ENCODE measurements at places on chromosomes 11 and 22. TPM values are rescaled to one million over a fixed set of nuclear protein-coding genes. Genes with fewer than 3 reads are reported as not detected.

- DNase-seq, result no peak
These were observed 158.3 kb upstream of the MTMR2 start for GRCh38 chr11:96082002-96082899.

DNA sequence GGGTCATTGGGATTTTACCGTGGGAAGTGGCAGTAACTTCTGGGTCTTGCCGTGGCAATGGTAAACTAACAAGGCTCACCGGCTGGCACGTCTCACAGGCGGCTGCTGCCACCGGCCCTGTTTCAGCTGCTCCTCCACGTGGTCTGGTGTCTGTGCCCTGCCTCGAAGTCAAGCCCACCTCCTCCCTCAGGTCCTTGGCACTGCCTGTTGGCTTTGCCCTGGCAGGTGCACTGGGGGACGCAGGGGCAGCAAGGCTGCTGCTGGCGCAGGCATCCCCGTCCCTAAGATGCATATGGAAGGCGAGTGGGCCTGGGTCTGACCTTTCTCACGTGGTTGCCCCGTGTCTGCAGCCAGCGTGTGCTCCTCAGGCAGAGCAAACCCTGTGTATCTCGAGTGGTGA is 783.6 kb downstream of the BRD1 start:
- DNase-seq, result no peak

Gene TREH
- total RNA-seq, result 23.0 TPM

- no peak for DNase-seq
These were observed 51.8 kb downstream of the C11orf96 start for GRCh38 chr11:43994196-43994595.

Gene MMP3
- 0.17 TPM for total RNA-seq

- DNase-seq, result no peak
These were observed 78.6 kb downstream of the TIMP3 start for GRCh38 chr22:32880061-32880460.

GRCh38 chr22:41338614-41339212 is 37.4 kb downstream of the ZC3H7B start:
- no peak for DNase-seq

GRCh38 chr22:44275631-44275995 is 37.1 kb downstream of the SHISAL1 start:
- DNase-seq, result no peak

Gene CD3D
- 12.4 TPM for total RNA-seq

Gene NCAM1
- 20.3 TPM for total RNA-seq

- DNase-seq, result no peak
These were observed 660.3 kb downstream of the TBC1D22A start for GRCh38 chr22:47422736-47423135.

DNA sequence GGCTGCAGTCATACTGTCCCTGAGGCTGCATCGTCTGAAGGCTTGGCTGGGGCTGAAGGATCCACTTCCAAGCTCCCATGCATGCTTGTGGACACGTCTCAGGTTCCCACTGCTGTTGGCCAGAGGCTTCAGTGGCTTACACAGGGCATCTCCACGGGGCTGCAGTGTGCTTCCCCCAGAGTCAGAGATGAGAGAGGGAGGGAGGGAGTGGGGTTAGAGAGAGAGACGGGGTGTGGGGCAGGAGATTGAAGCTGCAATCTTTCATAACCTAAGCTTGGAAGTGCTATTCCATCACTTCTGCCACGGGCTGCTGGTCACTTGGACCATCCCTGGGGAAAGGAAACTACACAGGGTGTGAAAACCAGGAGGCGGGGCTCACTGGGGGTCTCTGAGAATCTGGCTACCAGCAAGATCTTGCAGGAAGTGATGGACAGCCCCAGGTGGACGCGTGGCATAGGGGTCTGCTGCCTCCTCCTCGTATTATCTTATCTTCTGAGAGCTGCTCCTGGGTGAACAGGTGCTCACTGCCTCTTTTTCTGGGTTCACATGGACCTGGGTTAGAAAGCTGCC is 63.0 kb upstream of the MYEOV start:
- no peak for DNase-seq

- DNase-seq, result no peak
These were observed 13.5 kb downstream of the FBLN1 start for GRCh38 chr22:45516163-45516562.

DNA sequence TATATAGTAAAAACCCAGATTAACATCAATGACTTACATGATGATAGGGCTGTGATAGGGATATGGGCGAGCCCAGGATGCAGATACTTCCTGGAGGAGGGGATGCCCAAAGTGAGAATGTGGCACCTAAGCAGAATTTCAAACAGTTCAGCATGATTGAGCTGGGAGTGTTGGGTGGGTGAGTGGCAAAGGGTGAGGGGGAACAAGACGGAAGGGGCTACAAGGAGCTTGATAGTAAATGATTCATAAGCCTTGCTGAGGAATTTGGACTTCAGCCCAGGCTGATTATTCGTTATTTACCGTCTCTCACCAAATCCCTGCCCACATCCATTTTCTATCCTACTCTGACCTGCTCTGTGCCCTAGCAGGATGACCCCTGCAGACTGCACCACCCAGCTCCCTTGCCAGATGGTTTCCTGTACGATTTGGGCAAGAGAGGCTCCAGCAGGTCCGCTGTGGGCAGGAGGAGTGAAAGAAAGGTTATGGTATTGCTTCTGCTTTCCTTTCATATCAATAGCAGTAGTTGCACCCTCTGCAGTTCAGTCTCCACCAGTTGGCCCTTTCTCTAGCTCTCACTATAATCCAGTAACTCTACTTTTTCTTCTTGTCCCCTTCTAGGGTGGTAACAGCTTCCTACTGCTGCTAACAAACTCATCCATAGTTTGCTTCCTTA is 30.3 kb upstream of the SIK2 start:
- no peak for DNase-seq

DNA sequence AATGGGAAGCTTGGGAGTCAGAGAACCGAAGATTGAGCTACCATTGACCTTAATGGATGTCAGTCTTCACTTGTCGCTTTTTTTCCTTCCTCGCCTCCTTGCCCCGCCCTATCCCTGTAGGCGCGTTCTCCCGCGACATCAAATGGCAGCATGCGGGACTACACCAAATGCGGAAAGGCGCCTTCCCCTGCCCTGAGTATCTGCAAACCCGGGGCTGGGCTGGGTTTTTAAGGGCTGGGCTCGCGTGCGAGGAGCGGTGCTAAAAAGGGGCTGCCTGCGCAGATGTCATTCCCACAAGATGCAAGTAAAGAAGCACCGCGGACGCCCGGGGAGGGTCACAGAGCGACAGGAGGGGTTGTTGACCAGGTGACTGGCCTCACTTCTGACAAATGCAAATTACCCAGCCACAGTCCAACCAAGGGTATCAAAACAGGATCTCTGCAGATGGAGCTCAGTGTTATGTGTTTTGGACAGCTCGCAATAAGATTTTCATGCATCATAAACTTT is 4.7 kb upstream of the FAM111B start:
- peak; percentile 62 for DNase-seq

GRCh38 chr11:2775626-2776350 is 76.0 kb upstream of the KCNQ1OT1 start:
- DNase-seq, result peak; percentile 9

GRCh38 chr11:95800438-95800837 is 10.1 kb downstream of the CEP57 start:
- DNase-seq, result no peak

Gene TRIM5
- total RNA-seq, result 39.8 TPM

- DNase-seq, result peak; percentile 83
These were observed 20.8 kb upstream of the TXNRD2 start for GRCh38 chr22:19962246-19962908.

Gene KIRREL3
- 0.66 TPM for total RNA-seq

- no peak for DNase-seq
These were observed 7.6 kb upstream of the MICAL2 start for GRCh38 chr11:12102588-12103410.

DNA sequence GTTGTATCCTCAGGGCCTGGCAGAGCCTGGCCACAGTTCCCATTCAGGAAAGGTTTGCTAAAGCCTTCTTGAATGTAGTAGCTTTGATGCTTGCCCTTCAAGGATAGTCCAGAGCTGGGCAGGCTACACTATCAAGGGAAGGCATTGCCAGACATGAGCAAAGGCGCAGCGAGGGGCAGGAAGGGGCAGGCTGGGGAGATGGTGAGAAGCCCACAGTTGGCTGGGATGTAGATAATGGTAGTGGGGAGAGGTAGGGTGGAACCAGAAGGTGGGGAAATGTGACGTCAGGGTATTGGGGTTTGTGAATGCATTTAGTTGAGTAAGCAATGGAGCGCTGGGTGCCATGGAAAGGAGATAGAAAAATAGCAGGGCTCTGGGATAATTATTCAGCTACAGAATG is 28.6 kb downstream of the LRRC32 start:
- DNase-seq, result no peak

DNA sequence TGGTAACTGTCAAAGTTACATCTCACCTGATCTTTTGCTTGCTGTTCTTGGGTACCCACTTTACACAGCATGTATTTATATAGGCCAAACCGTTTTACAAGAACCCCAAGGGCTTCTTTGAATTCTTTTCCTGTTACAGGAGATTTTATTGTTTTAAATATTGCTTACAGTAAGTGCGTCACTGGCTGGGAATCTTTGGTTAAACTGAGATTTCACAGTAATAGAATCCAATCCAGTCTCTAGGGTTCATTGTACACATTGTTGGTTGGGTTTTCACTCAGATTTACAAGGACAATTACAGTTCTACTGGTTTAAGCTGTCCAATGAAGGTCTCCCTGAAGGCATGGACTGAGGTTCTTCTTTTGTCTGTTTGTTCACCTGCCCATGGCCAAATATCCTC is 171.7 kb downstream of the INSC start:
- no peak for DNase-seq

DNA sequence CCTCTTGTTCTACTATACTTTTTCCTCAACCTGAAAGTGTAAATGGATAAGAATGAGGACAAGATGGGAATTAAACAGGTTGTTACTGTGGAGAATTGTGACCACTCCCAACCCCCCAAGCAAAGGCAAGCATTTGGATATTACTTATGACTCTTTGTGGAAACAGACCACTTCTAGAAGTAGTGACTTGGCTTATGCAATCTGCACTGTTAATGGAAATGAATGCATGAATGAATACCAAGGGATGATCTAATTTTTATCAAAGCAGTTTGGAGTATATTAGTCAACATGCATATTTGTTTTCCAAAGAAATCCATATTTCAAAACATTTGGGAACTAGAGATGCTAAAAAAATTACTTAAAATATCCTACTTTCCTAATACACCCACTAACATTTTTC is 35.3 kb downstream of the AMOTL1 start:
- no peak for DNase-seq

- no peak for DNase-seq
These were observed 127.4 kb downstream of the PHF21B start for GRCh38 chr22:44882226-44882905.

Gene DERL3
- total RNA-seq, result 6.2 TPM

DNA sequence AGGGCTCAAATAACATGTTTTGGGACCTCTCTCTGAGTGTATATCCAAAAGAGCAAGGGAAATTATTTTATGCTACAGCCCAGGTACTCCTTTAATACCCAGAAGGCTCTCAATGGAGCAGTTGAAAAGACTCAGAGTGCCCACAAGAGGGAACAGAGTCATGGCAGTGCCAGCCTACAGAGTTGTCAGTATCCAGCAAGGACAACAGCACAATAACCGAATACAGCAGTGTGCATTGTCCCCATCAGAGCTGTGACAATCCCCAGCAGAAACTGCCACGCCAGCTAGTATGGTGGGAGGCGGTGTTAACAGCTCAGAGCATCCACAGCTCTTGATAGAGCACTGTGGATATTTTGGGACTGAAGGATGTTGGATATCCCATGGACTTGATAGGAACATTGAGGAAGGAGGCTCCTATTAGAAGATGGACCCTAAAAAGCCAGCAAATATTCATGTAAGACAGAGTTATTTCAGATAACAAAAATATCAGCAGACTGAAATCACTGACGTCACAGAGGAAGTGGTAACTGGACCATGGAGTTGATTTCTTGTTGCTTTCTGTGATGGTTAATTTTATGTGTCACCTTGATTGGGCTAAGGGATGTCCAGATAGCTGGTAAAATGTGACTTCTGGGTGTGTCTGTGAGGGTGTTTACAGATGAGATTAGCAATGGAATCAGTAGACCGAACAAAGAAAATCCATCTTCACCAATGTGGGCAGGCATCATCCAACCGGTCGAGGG is 17.7 kb upstream of the PAFAH1B2 start:
- no peak for DNase-seq

DNA sequence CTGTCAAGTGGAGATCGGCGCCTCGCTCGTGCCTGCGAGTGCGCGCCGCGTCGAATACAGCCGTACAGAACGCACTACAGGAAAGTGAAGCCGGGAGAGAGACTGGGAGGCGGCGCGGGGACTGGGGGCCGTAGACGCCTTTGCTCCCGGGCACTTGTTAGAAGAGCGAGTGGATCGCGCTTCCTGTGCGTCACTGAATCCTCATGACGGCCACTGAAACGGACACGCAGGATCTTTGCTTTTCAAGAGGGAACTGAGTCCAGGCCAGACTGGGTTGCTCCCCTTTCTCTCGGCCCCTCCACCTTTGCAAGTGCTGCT is 314 bp downstream of the RIC8A start:
- DNase-seq, result peak; percentile 40

Gene KRTAP5-3
- total RNA-seq, result not detected

- no peak for DNase-seq
These were observed 57.5 kb downstream of the PTPRJ start for GRCh38 chr11:48037709-48038468.

Gene GSTT2B
- total RNA-seq, result 16.2 TPM

- DNase-seq, result no peak
These were observed 96.1 kb downstream of the GRAMD1B start for GRCh38 chr11:123526027-123526805.

DNA sequence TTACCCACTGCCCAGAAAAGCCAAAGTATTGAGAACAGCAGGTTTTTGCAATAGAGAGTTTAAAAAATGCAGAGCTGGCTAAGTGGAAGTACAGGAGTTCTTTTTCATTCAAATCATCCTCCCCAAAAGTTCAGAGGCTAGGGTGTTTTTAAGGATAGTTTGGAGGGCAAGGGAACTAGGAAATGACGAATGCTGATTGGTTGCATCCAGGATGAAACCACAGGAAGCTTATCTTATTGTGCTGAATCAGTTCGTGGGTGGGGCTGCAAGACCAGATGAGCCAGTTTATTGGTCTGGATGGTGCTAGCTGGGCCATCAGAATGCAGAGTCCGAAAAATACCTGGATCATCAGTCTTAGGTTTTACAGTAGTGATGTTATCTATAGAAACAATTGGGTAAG is 1427.1 kb downstream of the LRRC4C start:
- DNase-seq, result no peak

DNA sequence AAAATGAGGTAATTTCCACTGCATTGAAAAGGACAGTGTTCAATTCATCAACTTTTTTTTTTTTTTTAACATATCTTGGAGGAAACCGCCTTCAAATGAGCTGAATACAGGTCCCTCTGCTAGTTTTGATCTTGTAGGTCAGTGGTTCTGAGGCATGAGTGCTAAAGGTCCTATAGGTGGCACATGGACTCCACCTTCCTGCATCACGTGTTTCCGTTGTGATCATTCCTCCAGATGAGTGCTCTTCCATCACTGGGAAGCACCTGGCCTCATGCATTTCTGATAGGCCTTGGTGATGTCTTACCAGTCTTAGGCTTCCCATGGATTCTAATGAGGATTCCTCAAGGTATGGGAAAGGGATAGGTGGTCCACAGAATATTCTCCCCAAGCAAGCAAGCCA is 37.8 kb downstream of the FDX1 start:
- no peak for DNase-seq

- DNase-seq, result peak; percentile 5
These were observed 453.9 kb downstream of the BRD1 start for GRCh38 chr22:49373801-49374226.
